ENCODE measurements at places on chromosomes 1 and 21. TPM values are rescaled to one million over a fixed set of nuclear protein-coding genes. Genes with fewer than 3 reads are reported as not detected.

COL9A2 gene
- total RNA-seq = 0.36 TPM

TFF3 gene
- not detected for total RNA-seq

ANKRD35 gene
- not detected for total RNA-seq

GJC2 gene
- 0.64 TPM for total RNA-seq

BRINP3 gene
- not detected for total RNA-seq

SIK1 gene
- 15.9 TPM for total RNA-seq

PDE4B gene
- 14.5 TPM for total RNA-seq

Data from A549 treated with CORT108297 at 1 μM for 4 hours (cell line).